ACHN (cell line): ENCODE measurements at places on chromosomes 7 and 10.

DNA sequence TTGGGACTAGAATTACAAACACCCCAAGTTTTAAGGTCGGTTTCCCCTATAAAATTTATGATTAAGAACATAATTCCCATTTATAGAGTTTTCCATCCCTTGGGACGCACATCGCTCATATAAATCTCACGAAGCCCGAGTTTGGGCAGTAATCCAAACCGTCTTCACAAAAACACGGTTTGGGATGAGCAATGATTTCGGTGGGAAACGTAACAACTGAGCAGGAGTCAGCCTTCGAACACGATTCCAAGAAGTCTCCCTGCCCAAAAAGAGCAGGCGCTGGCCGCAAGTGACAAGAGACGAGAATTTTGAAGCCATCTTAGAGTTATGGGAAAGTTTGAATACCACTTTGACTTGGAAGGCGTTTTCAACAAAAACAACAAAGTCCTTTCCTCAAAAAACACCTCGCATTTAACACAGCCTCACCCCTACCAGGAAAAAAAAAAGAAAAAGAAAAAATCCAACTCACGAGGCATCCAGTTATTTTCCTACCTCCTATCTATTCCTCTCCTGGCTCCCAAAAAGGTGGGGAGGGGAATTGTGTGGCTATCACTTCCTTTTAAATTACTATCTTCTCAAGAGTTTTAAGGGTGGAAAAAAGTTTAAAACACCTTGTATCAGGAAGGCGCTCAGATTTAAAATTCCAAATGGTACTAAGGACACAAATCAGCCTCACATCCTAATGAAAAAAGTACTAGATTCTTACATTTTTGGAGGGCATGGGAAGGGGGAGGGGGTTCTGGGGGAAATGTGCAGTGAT is 1.6 kb downstream of the SEPHS1 start:
- peak; percentile 6 for DNase-seq

- DNase-seq = peak; percentile 66
These were observed 33.4 kb downstream of the PTPN12 start for GRCh38 chr7:77570330-77571011.

DNA sequence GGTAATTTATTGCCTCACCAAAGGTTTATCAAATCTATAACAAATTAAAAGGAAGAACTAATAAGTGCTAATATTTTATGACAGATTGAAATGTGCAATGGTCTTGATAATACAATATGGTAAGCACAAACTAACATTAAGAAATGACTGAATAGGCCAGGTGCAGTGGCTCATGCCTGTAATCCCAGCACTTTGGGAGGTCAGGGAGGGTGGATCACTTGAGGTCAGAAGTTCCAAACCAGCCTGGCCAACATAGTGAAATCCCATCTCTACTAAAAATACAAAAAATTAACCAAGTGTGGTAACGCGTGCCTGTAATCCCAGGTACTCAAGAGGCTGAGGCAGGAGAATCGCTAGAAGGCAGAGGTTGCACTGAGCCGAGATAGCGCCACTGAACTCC is 3.5 kb downstream of the MTPAP start:
- no peak for DNase-seq

GRCh38 chr7:143068446-143068845 is 16.3 kb downstream of the OR6V1 start:
- no peak for DNase-seq

GRCh38 chr7:154795014-154795413 is 207.9 kb downstream of the PAXIP1 start:
- DNase-seq = no peak

- no peak for DNase-seq
These were observed 745 bp downstream of the TCERG1L start for GRCh38 chr10:131310551-131311401.
